ENCODE measurements at places on chromosomes 16 and 17.
A peak's percentile ranks its signal among the peaks of the same experiment; 100 is the strongest.

GRCh38 chr16:23420011-23420410, 33.0 kb downstream of the COG7 start:
- no peak for DNase-seq

GRCh38 chr17:74680213-74680612, 32.5 kb downstream of the CD300LF start:
- no peak for DNase-seq

- DNase-seq: no peak
Observed at GRCh38 chr17:47684025-47684424, 9.9 kb upstream of the TBKBP1 start.

GRCh38 chr17:5700745-5701144, 116.4 kb upstream of the NLRP1 start:
- DNase-seq: no peak

DNA sequence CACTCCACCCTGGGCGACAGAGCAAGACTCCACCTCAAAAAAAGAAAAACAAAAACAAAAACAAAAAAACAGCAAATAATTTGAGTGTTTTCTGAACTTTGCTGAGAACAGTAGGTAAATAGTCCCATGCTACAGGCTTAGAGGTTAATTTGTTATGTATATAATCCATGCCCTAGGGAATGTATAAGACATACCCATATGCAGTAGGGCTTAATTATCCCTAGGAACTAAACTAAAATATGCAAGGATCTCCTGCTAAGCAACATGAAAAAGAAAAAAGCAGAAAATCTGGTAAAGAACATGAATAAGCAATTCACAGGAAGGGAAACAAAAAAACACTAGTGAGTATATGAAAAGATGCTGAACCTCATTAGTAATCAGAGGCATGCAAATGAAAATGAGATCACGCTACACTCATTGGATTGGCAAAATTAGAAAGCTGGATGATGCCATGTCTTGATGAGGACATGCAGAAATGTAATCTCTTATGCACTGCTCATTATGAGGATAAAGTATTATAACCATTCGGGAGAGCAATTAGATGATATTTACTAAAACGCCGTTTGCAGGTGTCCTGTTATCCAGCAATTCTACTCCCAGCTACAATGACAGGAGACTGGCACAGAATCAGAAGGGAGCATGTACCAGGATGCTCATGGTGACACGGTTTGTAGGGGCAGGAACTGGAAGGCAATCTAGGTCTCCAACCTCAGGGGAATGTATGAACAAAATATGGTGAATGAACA, 5.6 kb downstream of the KCTD13 start:
- no peak for DNase-seq

DNA sequence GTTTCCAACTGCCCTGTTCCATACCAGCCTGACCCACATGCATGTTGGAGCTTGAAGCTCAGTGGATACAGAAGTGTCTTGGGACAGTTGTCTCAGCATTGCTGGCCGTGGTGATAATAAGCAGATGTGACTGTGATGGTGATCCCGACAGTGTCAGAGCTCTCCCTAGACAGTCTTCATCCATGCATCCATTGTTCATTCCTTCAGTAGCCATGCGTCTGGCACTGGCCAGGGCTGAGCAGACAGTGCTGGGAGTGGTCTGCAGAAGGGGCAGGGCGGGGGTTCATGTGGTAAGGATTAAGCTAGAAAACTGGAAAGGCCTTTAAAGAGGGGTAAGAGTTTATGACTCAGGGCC, 68.1 kb downstream of the GNAO1 start:
- no peak for DNase-seq

DNA sequence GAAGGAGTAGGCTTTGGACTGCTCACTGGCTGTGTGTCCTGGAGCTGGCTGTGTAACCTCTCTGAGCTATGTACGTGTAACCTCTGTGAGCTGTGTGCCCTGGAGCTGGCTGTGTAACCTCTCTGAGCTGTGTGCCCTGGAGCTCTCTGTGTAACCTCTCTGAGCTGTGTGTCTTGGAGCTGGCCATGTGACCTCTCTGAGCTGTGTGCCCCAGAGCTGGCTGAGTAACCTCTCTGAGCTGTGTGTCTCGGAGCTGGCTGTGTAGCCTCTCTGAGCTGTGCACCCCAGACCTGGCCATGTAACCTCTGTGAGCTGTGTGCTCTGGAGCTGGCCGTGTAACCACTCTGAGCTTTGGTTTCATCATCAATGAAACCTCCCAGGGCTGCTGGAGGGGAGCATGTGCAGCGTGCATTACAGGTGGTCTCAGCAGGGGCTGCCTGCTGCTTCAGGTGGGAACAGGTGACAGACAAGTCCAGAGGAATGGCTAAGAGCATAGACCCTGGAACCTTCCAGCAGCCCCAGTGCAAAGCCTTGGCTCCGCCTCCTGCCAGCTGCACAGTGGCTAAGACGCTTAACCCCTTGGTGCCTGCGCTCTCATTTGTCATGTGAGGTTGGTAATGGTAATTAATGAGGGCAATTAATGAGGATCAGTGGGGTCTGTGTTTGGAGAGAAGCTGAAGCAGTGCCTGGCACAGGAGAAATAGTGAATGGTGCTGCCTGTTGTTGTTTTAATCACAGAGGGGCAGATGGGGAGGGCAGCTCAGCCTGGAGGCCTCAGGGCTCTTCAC, 86.7 kb downstream of the KATNIP start:
- DNase-seq: no peak

DNA sequence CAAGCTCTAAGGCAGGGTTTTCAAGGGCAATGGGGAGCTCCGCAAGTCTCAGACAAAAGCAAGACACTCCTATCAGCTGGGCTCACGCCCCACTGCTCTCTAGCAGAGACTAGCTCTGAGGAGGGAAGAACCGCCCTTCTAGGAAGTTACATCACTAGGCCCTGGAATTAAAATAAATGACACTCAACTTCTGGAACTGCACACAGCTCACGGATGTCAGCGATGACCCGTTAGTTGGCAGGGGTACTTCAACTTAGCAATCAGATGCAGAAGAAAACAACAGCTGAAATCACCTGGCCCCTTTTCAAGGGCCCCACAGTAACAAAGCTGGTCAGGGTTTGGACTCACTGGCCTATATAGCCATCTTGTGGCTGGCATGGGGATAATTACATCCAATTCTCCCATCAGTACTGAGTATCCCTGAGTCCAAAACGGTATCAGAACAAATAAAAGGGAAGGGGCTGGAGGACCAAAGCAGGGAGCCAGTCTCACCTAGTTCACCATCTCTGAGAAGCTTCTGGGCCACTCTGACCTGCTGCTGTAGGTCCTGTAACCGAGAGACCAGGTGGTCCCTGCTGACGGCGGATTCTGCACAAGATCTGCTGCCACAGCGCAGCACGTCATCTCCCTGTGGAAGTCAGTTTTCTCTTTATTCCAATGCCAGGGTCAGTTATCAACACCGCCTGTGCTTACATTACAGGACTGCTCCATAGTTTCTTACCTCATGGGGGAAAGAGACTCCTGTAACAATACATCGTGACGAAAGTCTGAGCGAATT, 22.2 kb downstream of the SERPINF1 start:
- peak; percentile 97 for DNase-seq

- DNase-seq: no peak
Observed at GRCh38 chr16:50289950-50290764, 23.8 kb downstream of the ADCY7 start.

DNA sequence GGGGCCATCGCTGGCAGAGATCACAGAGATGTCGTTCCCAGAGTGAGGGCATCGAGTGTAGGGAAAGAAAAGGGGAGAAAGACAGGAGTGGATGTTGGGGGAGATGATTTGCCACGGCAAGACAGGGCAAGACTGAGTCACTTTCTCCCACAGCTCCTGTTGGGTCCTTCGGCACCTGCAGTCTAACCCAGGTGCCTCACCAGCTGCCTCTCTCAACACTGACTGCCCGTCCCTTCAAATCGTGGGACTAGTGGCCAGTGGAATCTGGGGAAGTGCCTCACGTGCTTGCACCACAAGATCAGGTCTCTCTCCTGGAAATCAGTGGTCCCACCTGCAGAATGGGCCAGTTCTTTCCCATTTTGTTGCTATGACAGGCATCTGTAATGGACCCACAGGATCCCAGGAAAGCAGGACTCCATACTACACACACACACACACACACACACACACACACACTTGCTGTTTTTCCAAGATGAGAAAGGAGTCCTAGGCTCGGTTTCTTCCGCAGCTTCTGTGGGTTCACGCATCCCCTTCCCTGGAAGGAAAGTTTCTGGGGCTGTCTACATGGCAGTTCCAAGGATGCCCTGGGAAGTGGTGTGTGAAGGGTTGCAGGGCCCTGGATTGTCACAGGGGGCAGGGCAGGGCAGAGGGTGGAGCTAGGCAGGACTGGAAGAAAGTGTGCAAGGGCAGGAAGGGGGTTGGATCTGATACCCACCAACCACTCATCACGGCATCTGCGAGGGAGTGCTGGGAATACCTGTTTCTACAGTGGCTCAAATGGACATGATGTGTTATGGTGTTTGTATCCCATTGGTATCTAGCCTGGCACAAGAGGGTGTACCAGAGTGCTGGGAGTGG, 10.2 kb upstream of the CBX8 start:
- no peak for DNase-seq

GRCh38 chr16:86231321-86231995, 278.9 kb upstream of the FOXF1 start:
- no peak for DNase-seq

- no peak for DNase-seq
Observed at GRCh38 chr16:56871172-56871593, 6.2 kb downstream of the SLC12A3 start.

GRCh38 chr16:21227866-21228265, 5.6 kb upstream of the ANKS4B start:
- no peak for DNase-seq

- DNase-seq: no peak
Observed at GRCh38 chr17:73430165-73430680, 118.4 kb upstream of the CDC42EP4 start.

DNA sequence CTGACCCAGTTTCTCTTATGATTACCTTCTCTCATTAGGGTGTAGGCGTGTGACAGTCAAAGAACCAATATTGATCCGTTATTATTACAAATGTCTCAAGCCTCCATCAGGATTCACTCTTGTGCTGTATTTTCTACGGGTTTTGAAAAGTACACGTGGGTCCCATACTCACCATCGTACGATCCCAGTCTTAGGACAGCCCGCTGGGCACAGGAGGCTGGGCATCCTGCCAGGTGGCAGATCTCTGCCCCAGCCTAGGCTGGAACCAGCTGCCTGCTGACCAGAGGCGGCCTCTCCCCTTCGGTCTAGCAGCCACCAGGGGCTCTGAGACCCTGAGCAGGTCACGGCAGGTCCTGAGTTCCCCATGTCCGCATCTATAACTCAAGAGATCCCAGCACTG, 2.0 kb upstream of the METRNL start:
- DNase-seq: no peak

GRCh38 chr16:57127037-57127763, 34.8 kb downstream of the CPNE2 start:
- no peak for DNase-seq

DNA sequence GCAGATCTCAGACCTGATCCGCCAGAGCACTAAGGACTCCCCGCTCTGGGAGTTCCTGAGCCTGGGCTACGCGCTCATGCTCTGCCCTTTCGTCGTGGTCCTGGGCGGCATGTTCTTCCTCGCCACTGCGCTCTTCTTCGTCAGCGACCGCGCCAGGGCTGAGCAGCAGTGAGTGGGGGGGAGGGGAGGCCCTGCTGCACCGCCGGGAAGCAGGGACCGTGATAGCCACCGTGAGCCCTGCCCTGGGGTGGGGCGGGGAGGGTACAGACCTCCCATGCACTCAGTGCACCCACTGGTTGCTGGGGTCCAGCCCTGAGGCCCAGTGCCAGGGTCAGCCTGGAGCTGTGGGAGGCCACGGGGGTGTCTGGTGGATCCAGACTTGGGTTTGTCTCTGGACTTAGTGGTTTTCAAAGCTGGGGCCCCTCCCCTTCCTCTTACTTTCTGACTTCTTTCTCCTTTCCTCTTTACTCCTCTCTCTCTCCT, 18.9 kb downstream of the MYBBP1A start:
- no peak for DNase-seq

DNA sequence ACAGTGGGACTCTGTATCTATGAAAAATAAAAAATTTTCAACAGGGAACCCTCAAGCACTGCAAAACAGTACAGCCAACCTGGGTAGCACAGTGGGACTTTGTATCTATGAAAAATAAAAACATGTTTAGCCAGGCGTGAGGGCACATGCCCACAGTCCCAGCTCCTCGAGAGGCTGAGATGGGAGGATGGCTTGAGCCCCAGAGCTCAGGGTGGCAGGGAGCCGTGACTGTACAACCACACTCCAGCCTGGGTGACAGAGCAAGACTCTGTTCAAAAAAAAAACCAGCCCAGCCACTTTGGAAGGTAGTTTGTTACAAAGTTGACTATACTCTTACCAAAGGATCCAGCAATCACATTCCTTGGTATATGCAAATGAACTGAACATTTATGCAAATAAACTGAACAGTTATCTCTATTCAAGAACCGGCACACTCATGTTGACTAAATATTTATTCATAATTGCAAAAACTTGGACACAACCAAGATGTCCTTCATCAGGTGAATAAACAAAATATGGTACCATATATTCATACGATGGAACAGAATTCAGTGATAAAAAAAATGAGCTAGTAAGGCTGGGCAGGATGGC, 5.2 kb downstream of the RPH3AL start:
- DNase-seq: no peak

DNA sequence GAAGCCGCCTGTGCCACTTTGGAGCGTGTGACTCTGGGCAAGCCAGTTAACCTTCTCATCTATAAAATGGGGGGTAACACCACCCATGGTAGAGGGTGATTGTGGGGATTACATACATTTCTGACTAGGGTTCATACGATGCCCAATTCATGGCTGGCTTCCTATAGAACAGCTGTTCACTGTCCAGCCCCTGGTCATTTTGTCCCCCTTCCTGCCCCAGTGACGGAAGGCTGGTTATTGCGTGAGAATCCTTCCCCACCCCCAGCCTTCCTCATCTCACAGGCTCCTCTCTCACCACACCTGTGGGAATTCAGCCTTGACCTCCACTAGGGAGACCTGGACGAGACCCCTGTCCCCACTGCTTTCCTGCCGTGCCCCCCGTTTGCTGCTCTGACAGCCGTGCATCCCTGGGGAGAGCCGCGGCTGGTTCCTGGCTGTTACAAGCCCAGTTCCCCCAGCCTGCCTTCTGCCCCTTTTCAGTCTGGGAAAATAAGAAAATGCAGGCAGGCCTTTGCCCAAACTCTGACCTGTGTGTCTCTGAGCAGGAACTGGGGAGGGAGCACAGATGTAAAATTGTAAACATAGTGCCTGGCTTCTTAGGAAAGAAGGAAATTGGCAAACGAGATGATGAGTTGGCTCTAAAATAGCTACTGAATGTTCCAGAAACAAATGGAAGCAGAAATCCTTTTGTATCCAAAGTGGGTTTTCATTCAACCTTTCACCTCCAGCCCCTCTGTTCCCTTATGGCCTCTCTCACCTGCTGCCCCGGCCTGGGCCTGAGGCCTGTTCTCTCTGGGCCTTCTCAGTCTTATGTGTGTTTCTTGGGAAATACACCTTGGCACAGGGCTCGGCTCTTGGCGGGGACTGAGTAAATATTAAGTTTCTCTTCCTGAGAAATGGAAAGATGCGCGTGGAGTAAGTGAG, 67.3 kb downstream of the OR1D5 start:
- no peak for DNase-seq

- DNase-seq: no peak
Observed at GRCh38 chr17:78255029-78255656, 23.7 kb downstream of the TMEM235 start.
